ENCODE measurements at places on chromosomes 12 and 14.

DNA sequence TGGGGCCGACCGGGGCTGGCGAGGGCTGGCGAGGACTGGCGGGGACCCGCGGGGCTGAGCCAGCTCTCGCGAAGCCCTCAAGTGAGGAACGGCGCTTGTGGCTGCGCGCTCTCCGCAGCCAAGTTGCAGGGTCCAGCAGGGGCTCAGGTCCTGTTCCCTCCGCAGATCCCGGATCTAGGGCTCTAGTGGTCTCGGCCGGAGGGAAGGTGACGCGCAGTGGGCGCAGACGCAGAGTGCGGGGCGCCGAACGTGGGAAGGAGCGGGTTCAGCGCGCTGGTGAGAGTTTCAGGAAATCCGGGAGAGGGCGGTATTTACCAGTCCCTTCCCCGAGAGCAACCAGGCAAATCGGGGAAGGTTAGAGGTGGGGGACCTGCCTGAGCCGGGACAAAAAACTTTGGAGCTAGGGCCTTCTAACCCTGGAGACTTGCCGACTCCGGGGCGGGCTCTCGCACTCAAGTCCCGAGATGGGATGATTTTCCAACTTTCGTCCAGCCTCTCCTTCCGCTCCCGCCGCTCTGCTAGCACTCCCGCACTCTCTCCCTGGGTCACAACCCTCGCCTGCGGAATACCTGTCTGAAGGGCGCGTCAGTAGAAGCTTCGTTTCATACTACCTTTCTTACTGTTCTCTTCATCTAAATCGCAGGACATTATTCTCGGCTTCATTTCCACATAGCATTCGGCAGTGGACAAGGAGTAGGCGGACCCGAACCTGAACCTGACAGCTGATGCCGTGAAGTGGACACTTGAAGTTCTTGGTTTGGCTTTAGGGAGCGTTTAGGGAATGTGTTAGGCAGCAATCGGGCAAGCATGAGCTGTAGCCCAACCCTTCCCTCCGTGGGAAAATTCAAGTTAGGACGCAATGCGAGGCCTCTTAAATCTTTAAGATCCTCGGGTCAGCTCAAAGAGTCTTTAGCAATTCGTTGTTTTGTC lies 13.6 kb upstream of the PAX9 start:
- no peak for DNase-seq

- no peak for DNase-seq
Measured at GRCh38 chr12:74818412-74818811, 280.8 kb downstream of the ATXN7L3B start.

DNA sequence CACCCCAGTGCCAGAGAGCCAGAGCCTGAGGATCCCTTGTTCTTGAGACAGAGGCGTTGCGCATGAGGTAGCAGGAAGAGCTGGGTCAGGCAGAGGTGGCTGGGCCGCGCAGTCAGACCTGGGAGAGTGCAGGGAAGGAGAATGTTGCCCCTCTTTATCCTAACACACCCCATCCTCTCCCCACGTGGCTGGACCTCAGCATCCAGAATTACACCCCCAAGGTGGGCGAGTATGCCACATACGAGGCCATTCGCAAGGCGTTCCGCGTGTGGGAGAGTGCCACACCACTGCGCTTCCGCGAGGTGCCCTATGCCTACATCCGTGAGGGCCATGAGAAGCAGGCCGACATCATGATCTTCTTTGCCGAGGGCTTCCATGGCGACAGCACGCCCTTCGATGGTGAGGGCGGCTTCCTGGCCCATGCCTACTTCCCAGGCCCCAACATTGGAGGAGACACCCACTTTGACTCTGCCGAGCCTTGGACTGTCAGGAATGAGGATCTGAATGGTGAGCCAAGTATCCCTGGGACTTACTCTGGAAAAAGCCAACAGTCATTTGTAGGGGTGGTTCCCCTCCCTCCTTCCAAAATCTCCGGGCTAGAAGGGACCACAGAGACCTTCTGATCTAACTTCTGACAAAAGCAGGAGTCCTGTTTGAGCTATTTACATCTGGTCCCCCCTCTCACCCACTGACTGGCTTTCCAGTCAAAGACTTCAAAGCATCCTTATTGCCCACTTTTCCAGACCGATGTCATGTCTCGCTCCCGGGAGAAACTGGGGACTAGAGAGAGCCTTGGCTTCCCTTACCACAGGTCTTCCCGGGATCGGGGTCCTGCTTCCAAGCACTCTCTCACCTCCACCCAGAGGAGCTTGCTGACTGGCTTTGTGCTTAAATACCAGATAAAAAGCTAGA lies 6.1 kb downstream of the MMP14 start:
- DNase-seq = no peak

- no peak for DNase-seq
Measured at GRCh38 chr12:68835333-68835908, 27.4 kb downstream of the MDM2 start.

- DNase-seq = no peak
Measured at GRCh38 chr14:62557416-62557815, 487.8 kb downstream of the KCNH5 start.

GRCh38 chr14:95364481-95365209 lies 44.9 kb upstream of the CLMN start:
- no peak for DNase-seq

DNA sequence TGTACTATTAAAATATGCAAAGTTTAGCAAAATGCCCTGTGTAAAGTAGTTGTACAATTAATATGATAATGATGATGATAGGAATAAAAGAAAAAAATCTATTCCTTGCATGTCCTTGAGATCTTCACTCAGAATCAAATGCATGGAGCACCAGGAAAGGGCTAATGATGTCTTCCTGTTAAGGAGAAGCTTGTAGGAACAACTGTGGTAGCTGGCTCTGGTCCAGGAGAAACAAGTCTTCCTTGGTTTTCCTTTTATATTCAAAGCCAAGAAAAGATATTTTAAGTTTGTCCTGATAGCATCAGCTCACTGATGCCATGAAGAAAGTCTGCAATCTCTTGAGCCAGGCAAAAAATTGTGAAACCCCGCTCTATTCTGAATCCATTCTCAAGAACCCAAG lies 138.9 kb downstream of the PIK3C2G start:
- DNase-seq = no peak

- no peak for DNase-seq
Measured at GRCh38 chr14:41000350-41000749, 606.3 kb upstream of the LRFN5 start.

DNA sequence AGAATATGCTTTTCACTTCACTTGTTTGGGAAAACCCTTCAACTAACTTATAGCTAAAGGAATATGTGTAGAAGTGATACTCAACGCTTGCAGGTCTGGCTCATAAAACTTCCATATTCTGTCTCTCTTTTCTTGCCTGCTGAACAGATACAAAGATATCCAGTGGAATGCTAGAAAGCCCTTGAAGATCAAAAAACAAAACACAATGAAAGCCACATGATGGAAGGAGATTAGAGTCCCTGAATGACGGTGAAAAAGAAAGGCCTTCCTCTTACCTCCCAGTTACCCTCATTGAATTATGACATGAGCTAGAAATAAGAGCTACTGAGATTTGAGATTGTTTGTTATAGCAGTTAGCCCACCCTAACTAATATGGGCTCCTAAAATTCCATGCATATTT lies 28.2 kb upstream of the NELL2 start:
- DNase-seq = no peak
